Astrocyte of the spinal cord (primary cell): ENCODE measurements at places on chromosomes 3 and 15.
A peak's percentile ranks its signal among the peaks of the same experiment; 100 is the strongest.

DNA sequence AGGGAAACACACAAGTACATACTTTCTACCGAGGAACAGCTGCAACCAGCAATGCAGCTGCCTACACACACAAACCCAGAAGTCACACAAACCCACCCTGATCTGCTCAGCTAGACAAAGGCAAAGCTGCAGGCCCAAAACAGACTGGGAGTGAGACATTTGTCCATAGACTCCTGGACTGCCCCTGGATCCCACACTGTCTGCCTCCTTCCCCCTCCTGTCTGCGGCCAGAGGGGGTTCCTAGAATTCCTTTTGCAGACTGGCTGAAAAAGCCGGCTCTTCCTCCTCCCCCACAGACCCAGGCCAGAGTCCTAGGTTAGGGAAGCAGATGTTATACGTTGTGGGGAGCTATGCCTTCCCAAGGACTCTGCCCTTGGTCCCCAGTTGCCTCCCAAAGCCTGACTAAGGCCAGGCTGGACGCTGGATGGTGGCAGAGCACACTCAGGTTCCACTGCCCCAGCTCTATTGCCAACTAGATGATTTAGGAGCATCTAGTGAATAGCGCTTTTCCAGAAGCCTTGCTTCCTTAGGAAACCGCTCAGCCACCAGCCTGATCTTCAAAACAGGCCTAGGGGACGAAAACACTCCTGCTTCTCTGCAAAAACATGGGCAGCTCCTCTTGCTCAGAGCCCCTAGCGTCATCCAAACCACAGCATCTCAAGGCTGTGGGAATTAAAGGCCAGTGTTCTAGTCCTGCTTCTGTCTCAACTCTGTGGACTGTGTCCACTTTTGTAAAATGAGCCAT is 37.4 kb upstream of the CILP start:
- no peak for DNase-seq

GRCh38 chr3:111967068-111967467 is 11.8 kb upstream of the ABHD10 start:
- DNase-seq = no peak

DNA sequence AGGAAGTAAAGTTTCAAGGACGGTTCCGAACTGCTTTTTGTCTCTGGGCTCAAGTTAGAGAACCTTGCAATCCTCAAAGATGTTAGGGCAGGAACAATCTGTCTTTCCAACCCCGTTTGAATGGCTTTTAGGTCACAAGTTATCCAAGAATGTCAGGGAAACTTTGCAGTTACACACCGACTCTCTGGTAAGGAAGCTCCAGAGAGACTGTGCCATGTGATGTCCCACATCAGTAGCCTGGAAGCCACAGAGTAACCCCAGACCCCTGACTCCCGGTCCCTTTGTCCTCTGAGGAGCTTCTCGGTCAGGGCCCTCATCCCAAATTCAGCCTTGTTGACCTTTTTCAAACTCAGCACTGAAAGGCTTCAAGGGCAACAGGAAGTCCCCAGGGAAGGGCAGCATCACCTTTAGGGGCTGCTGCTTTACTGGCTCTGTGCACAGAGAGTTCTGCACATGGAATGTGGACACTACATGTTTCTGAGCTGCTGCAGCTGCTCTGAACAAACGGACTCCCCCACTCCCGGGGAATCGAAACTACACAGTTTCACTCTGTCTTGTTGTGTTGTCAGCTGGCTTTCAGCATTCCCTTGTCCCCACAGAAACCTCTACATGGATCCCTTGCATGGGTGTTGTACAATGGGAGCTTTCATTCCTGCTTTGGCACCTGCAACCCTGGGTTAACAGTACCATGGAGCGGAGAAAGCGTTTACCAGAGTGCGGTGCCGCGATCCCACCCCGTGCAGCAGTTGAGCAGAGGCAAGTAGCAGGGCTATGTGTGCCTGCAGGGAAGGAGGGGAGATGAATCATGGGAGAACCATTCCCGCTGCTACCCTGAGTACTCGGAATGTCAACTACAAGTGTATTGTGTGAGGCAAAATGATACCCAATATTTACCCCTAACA is 408.2 kb upstream of the THBS1 start:
- DNase-seq = peak; percentile 77

DNA sequence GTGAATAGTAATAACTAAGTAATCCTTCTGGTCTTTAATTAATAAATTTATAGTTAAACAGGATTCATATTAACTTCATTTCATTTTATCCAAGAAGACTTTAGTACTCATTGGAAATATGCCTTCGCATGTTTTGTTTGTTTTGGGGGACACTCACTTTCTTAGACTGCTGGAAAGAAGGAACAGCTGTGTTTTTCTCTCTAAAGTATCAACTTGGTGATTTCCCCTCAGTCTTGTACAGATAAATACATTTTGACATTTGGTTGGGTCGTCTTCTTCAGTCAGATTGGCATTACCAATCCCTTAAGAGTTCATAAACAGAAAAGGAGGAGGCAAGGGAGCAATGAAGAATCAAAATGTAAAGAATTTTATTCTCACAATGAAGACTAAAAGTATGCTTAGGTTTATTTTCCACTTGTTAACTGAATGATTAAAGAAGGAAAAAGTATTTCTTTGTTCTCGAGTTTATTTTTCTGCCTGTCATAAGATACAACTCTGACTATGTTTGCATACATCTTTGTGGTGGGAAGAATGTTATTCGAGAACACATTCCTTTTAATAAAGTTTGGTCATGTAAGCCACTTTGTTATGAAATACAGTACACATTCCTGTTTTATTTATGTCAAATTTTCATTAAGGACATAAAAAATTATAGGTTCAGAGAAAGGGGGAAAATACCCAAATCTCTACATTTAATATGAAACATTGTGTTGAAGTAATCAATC is 140.2 kb downstream of the GMNC start:
- DNase-seq = no peak

GRCh38 chr15:91118817-91119590 is 18.9 kb downstream of the SV2B start:
- DNase-seq = no peak

GRCh38 chr15:66706840-66707239 is 4.8 kb downstream of the SMAD6 start:
- DNase-seq = no peak

DNA sequence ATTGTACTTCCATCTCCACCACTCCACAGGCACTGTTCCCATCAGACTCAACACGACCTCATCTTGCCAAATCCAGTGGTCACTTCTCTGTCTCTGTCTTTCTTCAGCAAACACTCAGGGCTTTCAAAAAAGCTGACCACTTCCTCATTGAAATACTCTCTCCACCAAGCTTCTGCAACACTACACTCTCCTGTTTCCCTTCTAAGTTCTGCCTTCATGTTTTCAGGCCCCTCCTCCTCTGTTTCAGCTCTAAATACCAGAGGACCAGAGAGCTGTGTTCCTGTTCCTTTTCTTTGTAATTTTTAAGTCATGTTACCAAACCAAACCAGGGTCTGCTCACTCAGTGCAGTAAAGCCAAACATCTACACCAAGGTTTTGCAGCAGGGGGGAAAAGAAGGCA is 33.8 kb upstream of the ACP3 start:
- DNase-seq = peak; percentile 6

DNA sequence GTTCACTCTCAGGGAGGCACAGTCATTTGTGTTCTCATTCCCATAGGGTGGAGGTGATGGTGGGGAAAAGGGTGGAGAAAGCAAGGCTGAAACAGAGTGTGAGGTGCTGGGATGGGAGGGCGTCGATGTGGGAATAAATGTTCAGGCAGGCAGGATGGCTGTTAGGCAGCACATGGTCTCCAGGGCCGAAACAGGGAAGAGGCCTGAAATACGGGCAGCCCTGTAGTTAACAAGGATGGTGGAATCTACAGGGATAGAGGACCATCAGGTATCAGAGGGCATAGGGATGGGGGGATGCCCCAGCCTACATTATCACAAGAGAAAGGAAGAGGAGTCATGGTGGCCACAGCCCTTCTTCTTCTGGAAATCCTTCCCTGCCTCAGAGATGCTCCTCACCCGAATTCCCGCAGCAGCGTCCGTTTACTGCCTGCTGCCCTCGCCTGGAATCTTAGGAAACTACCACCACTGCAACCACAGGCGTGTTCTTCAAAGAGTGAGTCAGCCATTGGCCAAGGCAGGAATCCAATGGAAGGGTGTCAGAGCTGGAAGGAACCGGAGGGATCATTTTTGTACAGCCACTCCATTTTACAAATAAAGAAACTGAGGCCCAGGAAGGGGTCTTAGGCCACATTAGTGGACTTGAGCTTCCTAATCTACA is 49.7 kb upstream of the POMGNT2 start:
- DNase-seq = peak; percentile 81

- peak; percentile 88 for DNase-seq
These were observed 195.1 kb downstream of the DTWD1 start for GRCh38 chr15:49815950-49816349.

- peak; percentile 96 for DNase-seq
These were observed 423.7 kb upstream of the SEMA6D start for GRCh38 chr15:47293466-47294162.

DNA sequence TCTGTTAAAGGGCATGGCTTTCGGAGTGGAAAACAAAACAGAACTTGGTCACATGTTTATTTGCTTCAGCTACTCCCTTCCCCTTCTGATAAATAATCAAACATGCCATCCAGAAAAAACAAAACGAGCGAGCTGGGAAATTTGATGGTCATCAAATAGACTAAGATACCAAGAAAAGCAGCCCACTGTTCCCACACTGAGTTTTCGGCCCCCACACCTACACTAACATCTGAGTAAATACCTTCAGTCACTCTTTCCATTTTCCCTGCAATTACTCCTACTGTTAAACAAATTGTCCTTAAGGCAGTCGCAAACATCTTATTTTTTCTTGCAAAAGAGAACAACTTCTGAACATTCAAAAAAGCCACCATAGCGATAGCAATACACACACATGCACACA is 454.6 kb downstream of the FOXP1 start:
- no peak for DNase-seq

DNA sequence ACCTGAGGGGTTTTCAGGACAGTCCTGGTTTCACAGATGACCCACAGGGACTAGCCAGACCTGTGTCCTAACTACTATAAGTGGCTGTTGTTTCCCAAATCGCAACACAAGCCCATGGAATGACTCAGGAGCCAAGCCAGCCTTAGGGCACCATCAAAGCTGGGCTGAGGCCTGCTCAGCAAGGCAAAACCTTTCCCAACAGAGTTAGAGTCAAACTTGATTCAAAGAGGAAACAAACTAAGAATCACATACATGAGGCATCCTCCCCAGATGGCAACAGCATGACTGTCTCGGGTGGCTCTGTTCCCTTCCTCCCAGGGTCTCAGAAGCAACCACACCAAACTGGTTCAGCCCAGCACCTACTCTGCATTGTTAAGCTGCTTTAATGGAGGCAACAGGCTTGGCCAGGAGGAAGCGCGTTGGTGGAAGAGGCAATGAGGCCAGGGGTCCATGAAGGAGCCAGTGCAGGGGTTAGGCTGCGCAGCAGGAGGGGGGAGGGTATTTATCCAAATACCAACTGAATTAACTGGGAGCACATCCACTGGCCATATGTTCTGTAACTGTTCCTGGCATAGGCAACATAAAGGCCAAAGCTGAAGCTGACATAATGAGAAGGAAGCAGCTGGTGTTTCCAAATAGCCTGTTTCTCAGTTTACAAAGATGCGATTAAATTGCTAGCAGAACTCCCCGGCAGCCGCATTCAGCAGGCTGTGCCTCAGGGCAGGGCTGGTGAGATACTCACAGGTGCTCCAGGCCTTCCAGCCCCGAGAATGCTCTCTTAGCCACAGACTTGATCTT is 102.4 kb downstream of the LRIG1 start:
- DNase-seq = no peak

GRCh38 chr3:129288446-129288845 is 9.8 kb downstream of the HMCES start:
- DNase-seq = no peak

GRCh38 chr3:32355751-32356291 is 35.8 kb upstream of the CMTM7 start:
- no peak for DNase-seq

- peak; percentile 37 for DNase-seq
These were observed at the start of gene APBA2 for GRCh38 chr15:28885630-28886430. TSS of gene APBA2 (plus strand) at chr15:28885974. CDS start at chr15:29053885, 167,911 bp downstream.

DNA sequence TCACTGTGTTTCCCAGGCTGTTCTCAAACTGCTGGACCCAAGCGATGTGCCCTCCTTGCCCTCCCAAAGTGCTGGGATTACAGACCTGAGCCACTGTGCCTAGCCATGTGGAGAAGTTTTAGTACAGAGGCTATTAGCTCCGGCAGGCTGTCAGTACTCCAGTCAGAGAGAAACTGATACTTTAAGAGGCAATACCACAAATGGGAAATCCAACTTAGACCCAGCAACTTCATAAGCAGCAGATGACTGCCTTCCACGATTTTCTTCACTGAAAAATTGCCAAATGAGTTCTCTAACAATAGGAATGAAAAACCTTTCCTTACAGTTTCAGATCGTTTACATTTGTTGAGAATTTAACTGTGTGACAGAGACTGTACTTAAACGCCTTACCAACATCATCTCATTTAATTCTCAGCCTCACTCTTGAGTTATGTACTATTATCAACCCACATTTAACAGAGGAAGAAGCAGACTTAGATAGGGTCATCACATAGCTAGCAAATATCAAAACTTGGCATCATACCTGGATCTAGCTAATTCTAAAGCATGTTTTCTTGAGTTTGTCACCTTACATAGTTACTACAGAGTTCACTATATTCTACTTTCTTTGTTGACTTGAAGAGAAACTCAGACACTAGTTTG is 127.4 kb downstream of the TCF12 start:
- no peak for DNase-seq

DNA sequence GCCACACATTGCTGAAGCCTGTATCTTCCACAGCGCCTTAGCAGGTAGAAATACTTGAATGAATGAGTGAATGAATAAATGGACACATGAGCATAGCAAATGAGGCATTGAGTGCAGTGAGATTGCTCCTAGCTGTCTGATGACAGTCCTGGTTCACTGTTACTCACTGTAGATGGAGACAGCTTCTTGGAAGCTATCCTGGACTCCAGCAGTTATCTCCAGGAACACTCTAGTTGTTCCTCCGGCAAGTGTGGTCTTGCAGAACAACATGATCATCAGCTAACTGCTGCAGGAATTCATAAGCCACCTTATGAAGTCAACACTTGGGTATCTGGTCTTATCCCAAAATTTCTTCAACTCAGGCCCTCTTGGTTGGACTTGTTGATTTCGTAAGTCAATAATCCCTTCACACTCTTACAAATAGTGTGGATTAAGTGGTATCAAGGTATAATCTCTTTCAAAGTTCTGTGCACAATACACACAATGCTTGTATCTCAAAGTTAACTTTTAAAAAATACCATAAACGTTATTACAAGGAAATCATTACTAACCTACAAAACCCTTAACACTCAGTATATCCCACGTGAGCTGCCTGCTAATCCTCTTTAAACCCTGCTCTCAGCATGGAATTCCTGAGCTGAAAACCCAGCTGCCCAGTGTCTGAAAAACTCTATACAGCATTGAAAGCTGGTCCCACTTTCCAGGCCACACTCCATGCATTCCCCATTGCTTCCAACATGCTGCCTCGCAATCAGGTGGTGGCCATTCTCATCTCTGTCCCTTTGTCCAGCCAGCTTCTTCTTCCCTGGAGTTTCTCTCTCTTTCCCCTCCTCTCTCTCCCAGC is 14.4 kb upstream of the ZBTB38 start:
- DNase-seq = no peak

- DNase-seq = no peak
These were observed 17.3 kb downstream of the BOC start for GRCh38 chr3:113228498-113229286.
